ENCODE measurements at places on chromosomes 4 and X.

DNA sequence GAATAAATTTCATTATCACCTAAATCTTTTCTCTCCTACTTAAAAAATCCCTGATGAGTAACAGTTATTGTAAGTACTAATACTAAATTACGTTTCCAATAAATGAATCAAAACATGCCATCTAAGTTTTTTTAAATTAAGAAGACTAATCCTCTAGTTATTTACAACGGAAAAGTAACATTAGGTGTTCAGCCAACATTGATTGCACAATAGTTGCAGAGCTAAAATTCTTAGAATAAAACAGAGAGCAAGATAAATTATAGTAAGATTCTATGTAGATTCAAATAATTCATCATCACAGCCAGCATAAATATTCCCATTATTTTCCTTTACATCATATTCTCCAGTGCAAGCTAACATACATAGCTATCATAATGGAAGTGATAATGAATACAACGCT, 139.2 kb downstream of the HDX start:
- DNase-seq: no peak

DNA sequence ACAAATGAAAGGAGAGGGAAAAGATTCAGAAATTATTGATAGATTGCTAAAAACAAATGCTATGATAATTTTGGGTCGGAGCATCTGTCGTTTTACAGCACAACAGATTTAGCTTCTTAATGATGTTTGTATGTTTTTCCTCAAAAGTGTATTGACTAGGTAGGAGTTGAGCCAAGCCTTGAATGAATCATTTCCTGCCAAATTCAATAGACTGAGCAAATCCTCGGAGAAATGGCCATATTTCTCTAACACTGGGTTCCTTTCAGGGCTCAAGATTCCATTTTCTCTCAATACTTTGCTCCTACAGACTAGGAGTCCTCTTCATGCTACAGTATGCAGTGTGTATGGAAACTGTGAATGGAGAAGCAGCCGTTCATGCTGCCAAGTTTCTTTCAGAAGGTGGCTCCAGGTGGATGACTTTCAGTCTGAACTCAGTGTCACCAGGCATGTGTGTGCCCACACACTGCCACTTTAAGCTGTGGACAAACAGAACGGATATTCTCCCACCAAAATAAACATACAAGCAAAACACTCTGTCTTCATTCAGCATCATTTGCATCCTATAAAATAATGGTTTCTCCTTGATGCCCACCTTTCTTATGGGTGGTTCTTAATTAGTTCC, 146.0 kb downstream of the TBL1X start:
- no peak for DNase-seq

- no peak for DNase-seq
Observed at GRCh38 chrX:97740044-97740443, 856.3 kb downstream of the RPA4 start.

GRCh38 chr4:152684007-152684406, 4.2 kb upstream of the TMEM154 start:
- no peak for DNase-seq

DNA sequence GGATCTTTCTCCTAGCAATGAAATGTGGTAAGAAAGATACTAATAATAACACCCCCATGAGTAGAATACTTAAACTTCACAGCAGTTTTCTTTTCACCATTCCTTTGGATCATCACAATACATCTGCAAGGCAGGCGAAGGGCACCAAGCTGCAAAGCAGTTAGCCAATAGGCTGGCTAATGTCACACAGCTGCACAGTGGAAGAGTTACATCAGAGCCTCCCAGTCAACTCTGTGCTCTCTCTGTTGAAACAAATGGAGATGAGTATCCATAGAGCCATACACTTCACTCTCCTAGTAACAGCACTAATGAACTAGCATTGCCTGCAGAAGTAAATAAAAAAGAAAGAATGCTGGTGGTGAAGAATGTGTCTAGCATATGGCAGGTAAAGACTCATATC, 139.0 kb downstream of the ATG4A start:
- no peak for DNase-seq

DNA sequence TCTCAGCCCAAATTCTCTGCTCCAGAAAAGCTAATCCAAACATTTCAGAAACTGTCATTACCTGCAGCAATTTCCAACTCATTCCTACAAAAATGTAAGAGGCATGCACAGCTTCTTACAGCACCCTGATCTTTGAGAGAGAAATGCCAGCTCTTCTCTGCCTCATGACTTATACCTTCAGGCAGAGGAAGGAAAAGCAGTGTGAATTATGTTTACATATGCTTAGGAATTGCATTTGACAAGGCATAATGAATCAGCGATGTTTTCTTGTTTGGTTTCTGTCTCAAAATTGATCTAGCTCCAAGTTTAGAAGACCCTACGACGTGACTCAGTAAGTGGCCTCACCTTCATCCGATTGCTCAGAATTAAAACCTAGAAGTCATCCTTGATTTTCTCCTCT, 21.8 kb upstream of the AGA start:
- no peak for DNase-seq

DNA sequence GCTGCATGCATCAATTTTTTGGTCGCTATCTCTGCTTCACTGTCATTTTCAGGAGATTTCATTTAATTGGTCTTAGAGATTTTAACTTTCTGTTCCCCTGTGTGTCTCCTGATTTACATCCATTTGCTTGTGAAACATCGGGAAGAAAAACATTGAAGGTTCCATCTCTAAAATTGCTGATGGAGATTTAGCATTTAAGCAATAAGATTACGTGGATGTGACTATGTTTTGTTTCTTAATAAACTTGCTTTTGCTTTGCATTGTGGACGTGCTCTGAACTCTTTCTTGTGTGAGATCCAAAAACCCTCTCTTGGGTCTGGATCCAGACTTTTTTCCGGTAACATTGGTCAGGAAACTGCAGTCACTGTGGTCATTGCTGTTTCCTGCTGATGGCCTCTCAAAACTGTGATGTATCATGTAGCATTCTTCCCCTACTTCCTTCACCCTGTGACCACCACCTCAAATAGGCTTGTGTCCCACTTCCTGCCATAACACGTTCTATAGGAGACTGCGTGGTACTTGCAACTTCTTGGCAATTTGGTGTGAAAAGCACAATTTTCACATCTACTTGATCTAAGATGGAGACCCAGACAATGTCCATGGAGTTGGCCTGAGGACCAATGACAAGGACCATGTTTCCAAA, 4.9 kb downstream of the CXCL2 start:
- no peak for DNase-seq

- no peak for DNase-seq
Observed at GRCh38 chr4:70754470-70754869, 32.7 kb downstream of the RUFY3 start.

GRCh38 chrX:78123190-78123589, 16.3 kb downstream of the TAF9B start:
- DNase-seq: no peak

GRCh38 chr4:41013746-41014145, 200.6 kb downstream of the APBB2 start:
- no peak for DNase-seq

DNA sequence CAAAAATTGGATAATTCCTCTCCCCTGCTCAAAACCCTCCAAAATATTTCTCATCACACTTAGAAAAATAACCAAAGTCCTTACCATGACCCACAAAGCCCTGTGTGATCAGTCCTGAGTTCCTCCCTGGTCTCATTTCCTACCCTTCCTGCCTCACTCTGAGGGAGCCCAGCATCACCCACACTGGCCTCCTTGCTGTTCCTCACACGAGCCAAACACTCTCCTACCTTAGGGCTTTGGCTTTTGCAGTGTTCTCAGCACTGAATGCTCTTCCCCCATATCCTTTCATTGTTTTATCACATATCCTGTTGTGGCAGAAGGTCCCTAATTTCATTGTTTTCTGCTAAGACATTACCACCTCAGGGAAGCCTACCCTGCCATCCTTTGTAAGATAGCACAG, 12.2 kb downstream of the MGAT4D start:
- no peak for DNase-seq

GRCh38 chr4:161486461-161486860, 677.3 kb downstream of the FSTL5 start:
- DNase-seq: no peak

GRCh38 chr4:41406113-41406516, 131.8 kb upstream of the LIMCH1 start:
- DNase-seq: no peak

- DNase-seq: no peak
Observed at GRCh38 chr4:184282251-184282713, 64.6 kb upstream of the ENPP6 start.

- DNase-seq: no peak
Observed at GRCh38 chr4:24144381-24144780, 254.5 kb upstream of the PPARGC1A start.

DNA sequence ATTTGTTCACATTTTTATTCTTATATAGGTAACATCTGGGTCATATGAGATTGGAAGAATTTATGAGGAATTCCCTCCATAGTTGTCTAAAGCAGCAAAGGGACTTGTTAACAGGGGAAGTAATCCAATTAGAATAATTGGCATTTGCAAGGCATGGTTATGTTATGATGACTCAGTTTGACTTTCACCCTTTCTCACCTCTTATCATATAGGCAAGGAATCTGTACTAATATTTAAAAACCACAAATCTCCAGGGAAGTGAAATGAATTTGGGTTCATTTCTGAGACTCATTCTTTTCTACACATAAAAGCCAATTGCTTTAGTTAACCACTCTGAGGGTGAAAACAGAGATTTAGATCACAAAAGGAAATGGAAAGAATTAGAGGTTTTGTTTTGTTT, 281.5 kb upstream of the DKK2 start:
- no peak for DNase-seq

- DNase-seq: no peak
Observed at GRCh38 chrX:11724122-11725017, 33.7 kb upstream of the MSL3 start.

GRCh38 chr4:119135721-119136121, at the start of gene MYOZ2:
Gene MYOZ2, plus strand, starts transcription at chr4:119135832. Its CDS starts 694 bp downstream, at chr4:119136526.
- no peak for DNase-seq

- DNase-seq: no peak
Observed at GRCh38 chr4:115418635-115419396, 305.4 kb upstream of the NDST4 start.

- no peak for DNase-seq
Observed at GRCh38 chr4:181308476-181309312, 934.5 kb upstream of the TENM3 start.

- no peak for DNase-seq
Observed at GRCh38 chrX:18917831-18918230, 66.1 kb downstream of the PHKA2 start.

DNA sequence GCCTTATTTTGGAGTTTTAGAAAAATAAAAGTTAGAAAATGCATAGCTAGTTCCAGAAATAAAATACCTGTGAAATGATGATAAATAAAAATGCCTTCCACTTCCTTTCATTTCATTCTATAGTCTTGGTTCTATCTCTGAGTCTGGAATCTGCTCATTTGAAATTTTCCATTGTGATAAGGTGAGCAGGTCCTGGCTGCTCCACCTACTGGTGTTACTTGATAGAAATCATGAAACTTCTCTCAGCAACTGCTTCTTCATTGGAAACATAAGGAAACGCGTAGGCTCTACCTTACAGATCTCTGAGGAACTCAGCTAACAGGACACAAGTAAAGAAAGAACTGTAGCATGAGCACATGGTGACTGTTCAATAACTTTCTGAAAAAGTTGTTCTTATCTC, 141.8 kb downstream of the DCHS2 start:
- no peak for DNase-seq

- DNase-seq: peak; percentile 17
Observed at GRCh38 chr4:3074846-3075651, 568 bp downstream of the HTT start.

DNA sequence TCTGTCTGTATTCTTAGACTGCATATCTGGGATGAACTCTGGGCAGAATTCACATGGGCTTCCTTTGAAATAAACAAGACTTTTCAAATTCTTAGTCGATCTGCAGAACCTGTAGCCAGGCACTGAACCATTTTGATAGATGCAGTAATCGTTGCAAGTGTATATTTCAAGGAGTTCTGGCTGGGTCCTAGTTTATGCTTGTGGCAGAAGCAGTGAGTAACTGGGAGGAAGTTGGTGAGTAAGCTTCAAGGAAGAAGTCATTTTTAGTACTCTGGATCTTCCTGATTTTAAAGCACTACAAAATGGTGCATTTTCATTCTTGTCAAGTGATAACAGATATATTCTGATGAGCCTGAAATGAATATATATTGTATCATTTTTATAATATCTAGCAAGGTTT, 9.5 kb downstream of the HPRT1 start:
- no peak for DNase-seq

GRCh38 chrX:107450823-107451509, 1.5 kb downstream of the FRMPD3 start:
- DNase-seq: no peak

GRCh38 chr4:36872679-36873078, 371.9 kb upstream of the NWD2 start:
- no peak for DNase-seq

DNA sequence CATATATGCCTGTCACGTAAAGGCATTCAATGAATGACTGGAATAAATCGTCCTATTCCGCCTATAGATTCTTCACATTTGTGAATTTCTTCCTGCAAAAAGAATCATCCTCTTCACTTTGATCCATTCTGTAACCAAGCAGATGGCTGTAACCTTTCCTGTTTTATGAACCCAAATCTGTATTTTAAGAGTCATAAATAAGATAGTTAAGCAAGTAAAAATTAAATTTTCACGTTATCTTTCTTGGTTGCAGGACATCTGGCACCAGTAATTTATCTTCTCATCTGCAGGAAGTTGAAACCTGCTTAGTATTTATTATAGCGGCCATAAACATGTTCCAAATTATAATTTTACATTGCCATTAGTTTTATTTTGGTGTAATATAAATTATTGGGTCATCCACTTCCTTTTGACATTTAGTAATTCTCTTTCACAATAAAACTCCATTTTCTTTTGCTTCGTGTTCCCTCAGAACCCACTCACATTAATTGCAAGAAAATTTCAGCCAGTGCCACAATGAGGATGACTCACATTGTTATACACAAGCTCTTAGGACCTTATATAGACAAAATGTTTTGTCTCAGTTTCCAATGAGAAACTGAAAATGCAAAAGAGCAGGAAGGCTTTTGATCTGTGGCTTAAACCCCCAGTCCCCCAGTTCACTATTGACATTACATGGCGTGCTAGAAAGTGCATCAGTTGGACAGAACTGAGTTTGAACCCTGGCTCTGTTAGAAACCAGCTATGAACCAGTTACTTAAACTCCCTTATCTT, 51.1 kb downstream of the TMEM156 start:
- no peak for DNase-seq

All from DMS 273 treated with DMSO at 0.1 percent for 48 hours (cell line).